ENCODE measurements at places on chromosomes 3 and 15. TPM values are rescaled to one million over a fixed set of nuclear protein-coding genes. Genes with fewer than 3 reads are reported as not detected.

DNA sequence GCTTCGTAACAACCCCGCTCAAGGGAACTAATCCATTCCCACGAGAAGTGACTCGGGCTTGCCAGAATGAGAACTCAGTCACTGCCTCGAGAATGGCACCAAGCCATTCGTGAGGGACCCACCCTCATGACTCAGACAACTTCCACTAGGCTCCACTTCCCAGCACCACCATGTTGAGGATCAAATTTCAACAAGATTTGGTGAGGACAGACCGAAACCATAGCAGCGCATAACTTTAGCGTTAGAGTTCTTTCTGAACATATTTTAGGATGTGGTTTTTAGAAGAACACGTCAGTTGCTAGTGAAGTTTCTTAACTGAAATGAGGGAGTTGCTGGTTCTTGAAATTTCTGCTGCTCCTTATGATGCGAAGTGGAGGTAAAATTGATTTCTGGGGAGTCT lies 13.5 kb downstream of the PTPRG start:
- H3K4me1 ChIP-seq: no peaks in the 10 kb centered on the region
- H3K4me3 ChIP-seq: no peak overlapping the region
- peak; percentile 9 for DNase-seq
- no peak overlapping the region for H3K27ac ChIP-seq
- H3K27me3 ChIP-seq: peaks cover 4% of the 10 kb centered on the region
- H3K36me3 ChIP-seq: no peaks in the 10 kb centered on the region

The FAM3D gene
- total RNA-seq: 0.49 TPM

- H3K4me1 ChIP-seq: no peaks in the 10 kb centered on the region
- no peaks in the 10 kb centered on the region for H3K36me3 ChIP-seq
- H3K27me3 ChIP-seq: no peaks in the 10 kb centered on the region
Observed at GRCh38 chr3:174333640-174334039, 525.5 kb upstream of the NAALADL2 start.

The ARPP21 gene
- not detected for total RNA-seq

DNA sequence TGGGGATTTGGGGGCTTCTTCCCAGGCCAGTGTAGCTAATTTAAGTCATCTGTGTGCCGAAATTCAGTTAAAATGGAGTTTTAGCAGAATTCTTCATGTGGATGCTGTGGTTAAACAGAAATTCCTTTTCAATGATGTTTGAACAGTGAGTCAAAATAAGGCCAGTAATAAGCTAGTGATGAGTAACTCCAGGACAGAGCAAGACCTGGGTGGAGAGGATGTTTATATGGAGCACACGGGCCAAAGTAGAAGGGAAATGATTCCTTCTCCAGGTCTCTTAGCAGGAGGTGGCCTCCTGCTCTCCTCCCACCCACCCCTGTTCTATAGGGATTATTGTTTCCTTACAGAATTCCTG lies 31.9 kb upstream of the UACA start:
- no peaks in the 10 kb centered on the region for H3K4me1 ChIP-seq
- no peak overlapping the region for H3K27ac ChIP-seq
- no peak overlapping the region for H3K4me3 ChIP-seq
- no peaks in the 10 kb centered on the region for H3K27me3 ChIP-seq

The LRRC34 gene
- total RNA-seq: not detected

- H3K27ac ChIP-seq: no peak overlapping the region
- no peaks in the 10 kb centered on the region for H3K4me1 ChIP-seq
- no peaks in the 10 kb centered on the region for H3K27me3 ChIP-seq
- DNase-seq: no peak
Observed at GRCh38 chr3:8420612-8421011, 81.0 kb upstream of the LMCD1 start.

The PLSCR5 gene
- not detected for total RNA-seq

DNA sequence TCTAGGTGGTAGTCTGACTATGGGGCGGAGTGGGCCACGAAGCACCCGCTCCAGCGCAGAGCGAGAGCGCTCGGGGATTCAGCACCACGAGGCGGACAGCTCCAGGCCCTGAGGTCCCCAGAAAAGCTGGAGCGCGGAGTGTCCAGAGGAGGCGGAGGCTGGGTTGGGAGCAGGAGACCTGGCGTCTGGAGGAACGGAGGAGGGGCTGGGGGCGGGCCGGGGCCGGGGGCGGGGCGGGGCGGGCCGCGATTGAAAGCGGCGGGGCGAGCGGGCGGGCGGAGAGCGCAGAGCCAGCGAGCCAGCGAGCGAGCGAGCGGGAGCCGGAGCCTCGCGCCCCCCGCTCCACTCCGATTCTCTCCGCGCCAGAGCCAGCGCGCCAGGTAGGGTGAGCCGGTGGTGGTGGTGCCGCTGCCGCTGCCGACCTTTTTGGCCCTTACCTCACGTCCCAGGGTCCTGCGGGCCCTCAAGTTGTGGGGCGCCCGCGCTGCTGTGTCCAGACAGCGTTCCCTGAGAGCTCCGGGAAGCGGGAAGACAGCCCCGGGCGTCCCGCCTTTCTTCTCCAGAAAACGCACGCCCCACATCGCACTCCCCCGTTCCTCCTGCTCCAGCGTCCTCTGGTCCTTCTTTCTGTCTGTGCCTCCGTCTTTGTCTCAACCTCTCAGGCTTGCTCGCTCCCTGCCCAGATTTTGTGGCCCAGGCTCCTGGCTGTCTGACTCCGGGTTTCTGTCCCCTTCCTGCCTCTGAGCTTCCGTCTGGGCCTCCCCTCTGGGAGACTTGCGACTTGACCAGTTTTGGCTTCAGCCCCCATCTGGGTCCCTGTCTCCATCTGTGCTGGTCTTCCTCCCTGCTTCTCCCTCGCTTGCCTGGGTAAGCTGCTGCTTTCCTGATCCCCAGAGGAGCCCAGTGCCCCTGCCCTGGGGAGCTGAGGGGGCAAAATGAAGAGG lies at the start of gene GRM2:
GRM2 (plus strand) TSS at position 281 of the 944 bp plus-strand sequence. CDS start 1,916 bp downstream, outside the sequence.
- peak; percentile 87 for DNase-seq
- no peaks in the 10 kb centered on the region for H3K36me3 ChIP-seq
- no peak within 1 kb of the TSS for H3K4me3 ChIP-seq
- H3K27ac ChIP-seq: no peak within 1 kb of the TSS

The SLC6A1 gene
- total RNA-seq: not detected

DNA sequence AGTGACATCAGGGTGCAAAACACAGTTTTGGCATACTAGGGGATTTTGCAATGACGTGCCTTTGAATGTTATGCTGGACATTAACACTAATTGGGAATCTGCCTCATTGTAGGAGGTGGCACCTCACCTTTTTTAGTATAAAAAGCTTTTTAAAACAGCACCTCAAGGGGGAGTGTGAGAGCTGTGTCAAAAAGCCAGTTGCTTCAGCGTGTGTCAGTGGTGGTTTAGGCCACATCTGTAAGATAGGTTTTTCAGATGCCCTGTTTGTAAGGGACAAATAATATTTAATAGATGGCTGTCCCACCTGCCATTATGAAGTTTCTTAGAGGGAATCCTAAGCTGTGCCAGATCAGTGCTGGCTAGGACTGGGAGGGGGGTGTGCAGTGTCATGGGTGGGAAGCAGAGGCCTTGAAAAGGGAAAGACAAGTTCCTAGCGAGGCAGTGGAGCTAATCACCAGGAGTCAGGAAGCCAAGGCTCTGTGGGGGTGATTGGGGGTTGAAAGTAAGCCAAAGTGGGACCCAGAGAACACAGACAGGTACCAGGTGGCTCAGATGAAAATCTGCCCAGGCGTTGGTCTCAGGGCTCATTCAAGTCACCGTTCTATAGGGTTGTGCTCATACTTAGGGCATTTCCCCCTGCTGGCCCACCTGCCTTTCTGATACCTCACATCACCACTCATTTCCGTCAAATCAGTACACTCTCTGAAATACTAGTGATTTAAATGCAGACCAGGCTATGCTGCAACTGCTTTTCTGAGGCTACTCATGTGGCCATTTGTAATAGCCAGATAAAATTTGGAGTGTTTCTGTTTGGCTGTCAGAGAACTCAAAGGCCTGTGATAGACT lies 120.5 kb downstream of the BBX start:
- no peaks in the 10 kb centered on the region for H3K4me1 ChIP-seq
- no peaks in the 10 kb centered on the region for H3K27me3 ChIP-seq
- H3K36me3 ChIP-seq: no peaks in the 10 kb centered on the region
- no peak for DNase-seq

DNA sequence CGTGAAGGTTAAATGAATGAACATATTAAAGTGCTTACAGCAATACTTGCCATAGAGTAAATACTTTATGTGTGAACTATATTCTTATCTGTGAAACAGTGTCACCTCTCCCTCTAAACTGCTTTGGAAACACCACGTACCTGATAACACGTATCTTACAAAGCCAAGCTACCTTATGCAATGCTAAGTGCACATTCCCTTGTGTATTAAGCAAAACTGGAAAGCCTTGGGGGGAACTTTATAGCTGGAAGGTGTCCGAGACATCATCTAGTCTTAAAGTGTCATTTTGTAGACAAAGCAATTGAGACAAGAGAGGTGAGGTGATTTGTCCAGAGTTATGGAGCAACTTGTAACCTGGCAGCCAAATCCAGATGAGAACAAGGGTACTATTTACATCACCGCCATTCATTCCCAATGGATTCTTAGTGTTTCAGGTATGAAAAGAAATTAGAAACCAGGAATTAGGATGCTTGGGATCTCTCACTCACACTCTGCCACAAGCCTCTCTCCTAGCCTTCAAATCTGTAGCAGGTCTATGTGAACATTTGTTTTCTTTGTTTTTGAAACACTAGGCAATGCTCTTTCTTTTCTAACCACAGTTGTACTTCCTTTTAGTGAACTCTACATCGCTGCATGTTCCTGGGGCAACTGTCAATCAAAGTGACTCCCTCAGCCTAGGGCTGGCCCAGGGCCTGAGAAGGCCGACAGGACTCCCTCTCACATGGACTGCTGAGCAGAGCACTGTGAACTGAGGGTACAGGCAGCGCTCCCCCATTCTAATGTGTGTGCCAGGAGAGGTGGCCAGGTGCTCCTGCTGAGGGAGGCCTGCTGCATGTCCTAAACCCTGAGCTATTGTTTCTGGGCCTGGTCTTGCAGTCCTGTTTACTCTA lies 13.9 kb upstream of the MGLL start:
- no peaks in the 10 kb centered on the region for H3K27me3 ChIP-seq
- no peak overlapping the region for H3K4me3 ChIP-seq
- no peaks in the 10 kb centered on the region for H3K4me1 ChIP-seq
- H3K27ac ChIP-seq: no peak overlapping the region

DNA sequence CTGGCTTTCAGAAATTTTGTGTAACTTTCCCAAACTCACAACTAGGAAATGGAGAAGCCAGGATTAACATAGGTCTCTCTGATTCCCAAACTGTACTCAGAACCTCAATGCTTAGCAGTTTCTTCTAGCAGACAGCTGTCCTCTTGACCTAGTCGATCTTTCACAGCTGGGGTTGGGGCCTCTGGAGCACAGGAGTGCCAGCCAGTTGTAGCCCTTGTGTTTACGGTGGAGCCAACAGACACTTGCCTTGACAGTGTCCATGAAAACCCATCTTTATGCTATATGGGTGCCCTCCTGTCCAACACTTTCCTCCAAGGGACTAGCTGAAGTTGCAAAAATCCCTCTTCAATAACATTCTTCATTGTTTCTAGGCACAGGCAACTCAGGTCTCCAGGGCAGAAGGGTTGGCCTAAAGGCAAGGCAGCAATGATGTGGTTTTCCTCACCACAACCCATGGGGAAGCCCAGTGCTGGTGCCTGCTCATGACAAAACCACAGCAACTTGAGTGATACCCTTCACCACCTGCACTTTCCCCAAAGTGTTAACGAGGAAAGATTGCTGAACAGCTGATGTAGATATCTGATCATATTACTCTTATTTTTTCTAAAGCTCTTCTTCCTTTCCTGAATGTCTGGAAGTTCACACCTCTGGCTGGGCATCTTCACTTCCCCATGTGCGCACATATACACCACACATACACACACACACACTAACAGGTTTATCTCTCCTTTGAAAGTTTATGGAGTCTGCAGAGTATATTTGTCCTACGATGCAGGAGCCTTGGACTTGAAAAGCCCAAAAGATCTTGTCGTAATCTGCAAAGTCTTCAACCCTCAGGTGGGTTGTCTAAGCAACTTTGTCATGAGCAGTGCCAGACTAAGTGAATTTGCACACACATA lies 11.0 kb upstream of the KNG1 start:
- no peak for DNase-seq
- no peaks in the 10 kb centered on the region for H3K36me3 ChIP-seq
- H3K27ac ChIP-seq: no peak overlapping the region
- H3K27me3 ChIP-seq: peaks cover 9% of the 10 kb centered on the region

- no peak for DNase-seq
- H3K4me3 ChIP-seq: no peak overlapping the region
- no peak overlapping the region for H3K27ac ChIP-seq
Observed at GRCh38 chr3:182565916-182566796, 227.1 kb upstream of the ATP11B start.

Measured in K562 (cell line).